Hematopoietic multipotent progenitor cell (in vitro differentiated cells): ENCODE measurements at places on chromosomes 7 and 10.

DNA sequence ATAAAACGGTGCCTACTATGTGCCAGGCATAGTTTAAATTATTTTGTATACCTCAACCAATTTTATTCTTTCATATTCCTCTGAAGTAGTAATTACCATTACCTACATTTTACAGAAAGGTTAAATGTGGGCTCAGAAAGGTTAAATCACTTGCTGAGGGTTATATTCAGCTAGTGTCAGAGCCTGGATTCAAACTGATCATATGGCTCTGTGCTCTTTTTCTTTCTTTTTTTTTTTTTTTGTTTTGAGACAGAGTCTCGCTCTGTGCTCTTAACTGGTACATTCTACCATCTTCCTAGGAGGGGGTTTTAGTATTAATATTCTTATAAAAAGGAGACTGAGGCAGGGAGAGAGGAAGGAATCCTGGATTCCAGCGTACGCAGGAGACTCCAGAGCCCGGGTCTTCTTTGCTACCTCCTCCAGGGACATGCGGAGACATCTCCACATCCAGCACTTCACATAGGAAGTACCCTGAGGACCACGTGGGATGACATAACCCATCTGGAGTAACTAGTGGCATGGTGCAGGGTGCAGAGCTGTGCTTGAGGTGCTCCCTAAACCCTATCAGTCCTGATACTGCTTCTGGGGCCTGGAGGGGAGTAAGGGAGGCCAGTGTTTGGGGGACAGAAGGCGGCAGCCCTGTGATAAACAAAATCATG lies 29.6 kb upstream of the ATXN7L1 start:
- no peak for DNase-seq

DNA sequence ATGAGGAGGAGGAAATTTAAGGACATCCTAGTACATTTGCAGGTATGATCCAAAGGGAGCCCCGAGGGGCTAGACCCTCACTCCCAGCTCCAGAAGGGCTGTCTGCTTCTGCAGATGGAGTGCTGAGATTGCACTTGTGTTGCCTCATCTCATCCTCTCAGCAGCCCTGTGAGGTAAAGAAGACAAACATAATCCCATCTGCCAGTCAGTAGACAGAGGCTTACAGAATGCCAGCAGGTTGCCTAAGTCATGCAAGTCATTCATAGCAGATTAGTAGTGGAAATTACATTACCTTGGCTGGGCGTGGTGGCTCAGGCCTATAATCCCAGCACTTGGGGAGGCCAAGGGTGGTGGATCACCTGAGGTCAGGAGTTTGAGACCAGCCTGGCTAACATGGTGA lies 45.4 kb downstream of the BLVRA start:
- DNase-seq = no peak

DNA sequence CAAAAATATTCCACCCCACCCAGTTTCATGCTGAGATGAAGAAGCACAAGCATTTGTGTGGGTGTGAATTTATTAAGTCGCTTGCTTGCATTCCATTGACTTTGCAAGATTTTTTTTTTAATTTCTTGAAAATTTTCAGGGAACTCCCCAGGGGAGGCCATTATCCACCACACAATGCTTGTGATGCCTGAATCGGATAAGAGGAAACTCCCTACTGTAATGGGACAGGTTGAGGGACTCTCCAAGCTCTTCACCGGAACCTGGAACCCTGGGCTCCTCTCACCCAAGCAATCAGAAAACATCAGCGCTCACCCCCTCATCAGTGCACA lies 153.6 kb upstream of the ZMIZ1 start:
- DNase-seq = no peak

GRCh38 chr7:142782922-142783900 lies 12.4 kb downstream of the PRSS2 start:
- DNase-seq = peak; percentile 93

GRCh38 chr10:61475449-61475873 lies 22.3 kb upstream of the TMEM26 start:
- no peak for DNase-seq

GRCh38 chr7:45726883-45727282 lies 146.0 kb downstream of the CCDC201 start:
- no peak for DNase-seq

DNA sequence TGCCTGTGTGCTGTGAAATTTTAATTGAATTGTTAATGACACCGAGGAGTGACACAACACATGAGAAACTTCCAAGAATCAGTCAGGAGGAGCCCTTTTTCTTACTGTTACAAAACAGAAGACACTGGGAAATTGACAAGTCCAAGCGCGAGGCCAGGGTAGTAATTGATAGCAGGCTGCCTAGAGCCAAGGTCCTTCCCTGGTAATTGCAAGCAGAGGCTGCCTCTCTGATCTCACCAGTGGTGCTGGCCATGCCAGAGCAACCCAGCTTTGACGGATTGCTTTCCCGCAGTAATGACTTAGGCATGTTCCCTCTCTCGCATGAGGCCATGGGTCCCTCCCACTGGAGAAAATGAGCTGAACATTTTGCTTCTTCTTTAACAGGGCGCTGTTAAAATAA lies 111.5 kb downstream of the LRMDA start:
- no peak for DNase-seq

- no peak for DNase-seq
Measured at GRCh38 chr7:67661-68395, 124.5 kb upstream of the FAM20C start.

DNA sequence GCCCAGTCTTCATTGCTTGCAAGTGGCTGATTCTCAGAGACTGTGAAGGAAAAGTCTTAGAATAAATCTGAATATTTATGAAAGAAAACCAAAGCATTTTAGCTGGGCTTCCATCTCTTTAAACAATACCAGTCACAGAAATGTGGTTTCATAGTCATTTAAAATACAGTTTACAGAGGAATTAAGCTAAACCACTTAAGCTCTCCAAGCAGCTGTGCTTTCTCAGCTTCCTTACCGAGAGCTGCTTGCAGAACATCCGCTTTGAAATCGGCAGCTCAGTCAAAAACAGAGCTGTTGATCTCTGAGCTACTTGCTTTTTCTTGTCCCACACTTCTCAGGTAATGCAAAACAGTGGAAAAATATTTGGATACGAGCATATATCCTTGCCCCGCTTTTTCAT lies 134.5 kb downstream of the DYNC1I1 start:
- DNase-seq = no peak

DNA sequence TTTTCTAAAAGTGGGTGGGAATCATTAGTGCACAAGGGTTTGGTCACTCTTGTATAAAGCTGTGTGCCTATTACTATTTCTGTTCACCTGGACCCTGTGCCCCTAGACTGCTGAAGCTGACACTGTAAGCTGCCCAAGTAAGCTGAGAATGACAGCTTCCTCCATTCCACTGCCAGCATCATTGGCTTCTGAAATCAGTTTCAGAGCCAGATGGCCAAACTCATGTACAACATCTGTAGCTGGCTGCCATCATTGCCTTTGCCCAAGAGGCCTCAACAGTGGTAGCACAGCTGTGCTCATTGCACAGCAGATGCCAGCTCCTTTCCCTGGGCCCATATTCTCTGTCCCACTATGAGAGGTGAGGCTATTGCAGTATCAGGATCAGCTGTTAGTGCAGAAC lies 165.7 kb downstream of the CPEB3 start:
- DNase-seq = no peak

- DNase-seq = peak; percentile 61
Measured at GRCh38 chr10:22365233-22365632, 19.9 kb downstream of the SPAG6 start.

DNA sequence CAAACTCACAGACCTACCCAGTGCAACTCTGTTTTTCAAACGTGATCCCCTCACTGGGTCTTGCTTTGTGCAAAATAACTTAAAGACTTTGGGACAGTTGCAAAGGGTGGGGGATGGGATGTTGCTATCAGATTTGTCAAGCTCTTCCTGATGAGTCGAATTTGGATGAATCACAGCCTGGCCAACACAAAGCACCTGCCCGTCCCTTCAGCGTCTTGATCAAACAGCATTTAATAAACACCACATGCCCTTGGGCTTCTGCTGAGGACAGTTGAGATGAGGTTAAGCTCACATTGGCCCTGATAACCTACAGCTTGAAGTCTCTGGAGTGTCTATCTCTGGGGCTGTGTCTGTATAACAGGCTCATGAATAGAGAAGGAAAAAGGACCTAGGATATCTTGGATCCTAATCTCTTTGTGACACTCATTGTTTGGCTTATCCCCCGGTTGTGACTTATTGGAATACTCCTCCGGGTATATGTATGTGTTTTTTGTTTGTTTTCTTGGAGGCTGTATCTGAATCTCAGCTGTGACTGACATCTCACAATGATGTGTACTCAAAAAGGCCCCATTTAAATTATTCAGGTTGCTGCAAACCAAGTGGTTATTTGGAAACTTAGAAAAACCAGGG lies 132.6 kb upstream of the NAMPT start:
- no peak for DNase-seq
